ENCODE measurements at places on chromosomes 1 and 21.

- no peak for DNase-seq
Measured at GRCh38 chr1:200346700-200347099, 63.1 kb downstream of the ZNF281 start.

DNA sequence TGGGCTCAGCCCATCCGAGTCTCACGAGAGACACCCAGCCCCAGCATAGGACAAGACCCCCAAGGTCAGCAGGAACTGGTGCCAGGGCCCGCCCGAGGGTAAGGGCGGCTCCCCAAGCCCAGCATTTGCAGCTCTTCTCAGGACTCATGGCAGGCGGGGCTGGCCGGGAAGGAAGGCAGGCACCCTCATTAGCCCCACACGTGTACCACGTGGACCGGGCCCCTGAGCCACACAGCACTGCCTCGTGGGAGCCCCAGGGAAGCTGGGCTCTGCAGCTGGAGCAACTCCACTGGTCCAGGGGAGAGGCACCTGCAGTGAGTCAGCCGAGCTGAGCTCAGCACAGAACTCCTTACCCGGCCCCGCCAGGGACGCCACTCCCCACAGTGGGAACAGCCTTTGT is 97.7 kb upstream of the IFFO2 start:
- DNase-seq, result no peak

- DNase-seq, result no peak
Measured at GRCh38 chr1:66809736-66810326, 8.8 kb upstream of the INSL5 start.

DNA sequence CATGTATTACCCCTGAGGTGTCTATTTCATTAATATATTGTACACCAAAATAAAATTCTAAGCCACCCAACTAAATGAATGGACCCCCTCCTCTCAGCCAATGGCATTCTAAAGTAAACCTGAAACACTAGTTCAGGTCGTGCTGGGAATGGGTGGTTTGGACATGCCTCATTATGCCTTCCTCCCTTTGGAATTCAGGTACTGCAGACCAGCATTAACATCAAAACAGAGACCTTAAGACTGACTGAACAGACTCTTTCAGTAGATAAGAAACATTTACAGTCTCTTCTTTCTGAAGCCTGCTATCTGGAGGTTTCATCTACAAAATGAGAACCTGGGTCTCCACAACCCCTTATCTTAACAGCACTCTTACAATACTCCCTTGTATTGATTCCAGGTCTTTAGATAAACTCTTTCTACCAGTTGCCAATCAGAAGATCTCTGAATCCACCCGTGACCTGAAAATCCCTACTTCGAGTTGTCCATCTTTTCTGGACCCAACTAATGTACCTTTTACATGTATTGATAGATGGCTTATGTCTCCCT is 93.6 kb downstream of the PKN2 start:
- DNase-seq, result no peak
